ENCODE measurements at places on chromosomes 7 and 10.

GRCh38 chr10:61822781-61823230 lies 78.7 kb upstream of the ARID5B start:
- DNase-seq: no peak

DNA sequence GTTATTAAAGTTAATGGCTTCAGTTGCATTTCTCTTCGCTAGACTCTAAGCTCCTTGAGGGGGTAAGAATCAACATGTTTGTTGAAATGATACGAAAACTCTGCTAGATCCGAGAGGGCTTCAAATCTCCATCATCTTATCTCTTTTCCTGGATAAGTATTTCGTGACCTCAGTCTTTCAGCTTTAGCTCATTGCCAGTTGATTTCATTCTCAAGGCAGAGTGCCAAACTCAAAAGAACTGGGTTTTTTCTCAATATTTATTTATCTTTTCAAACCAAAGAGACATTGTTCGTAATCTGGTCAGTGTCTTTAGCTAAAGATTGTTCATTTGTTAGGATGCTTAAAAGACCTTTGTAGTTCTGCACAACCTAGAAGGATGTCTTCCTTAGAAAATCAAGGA lies 108.9 kb downstream of the ARID5B start:
- DNase-seq: no peak

GRCh38 chr10:360653-361052 lies 225.4 kb downstream of the ZMYND11 start:
- no peak for DNase-seq

- DNase-seq: no peak
Observed at GRCh38 chr7:22944510-22944909, 69.4 kb downstream of the HYCC1 start.

- no peak for DNase-seq
Observed at GRCh38 chr7:131196803-131197202, 130.9 kb upstream of the MKLN1 start.

- no peak for DNase-seq
Observed at GRCh38 chr7:140061607-140061930, 1.2 kb downstream of the PARP12 start.

GRCh38 chr7:144386741-144387140 lies 16.8 kb downstream of the NOBOX start:
- no peak for DNase-seq

- DNase-seq: no peak
Observed at GRCh38 chr10:119737039-119737663, 11.3 kb downstream of the INPP5F start.

All from activated CD4-positive, CD25-positive, alpha-beta regulatory T cell (primary cell).